Left forelimb (tissue), 1 donor: ENCODE measurements at places on chromosomes 1 and 21.

DNA sequence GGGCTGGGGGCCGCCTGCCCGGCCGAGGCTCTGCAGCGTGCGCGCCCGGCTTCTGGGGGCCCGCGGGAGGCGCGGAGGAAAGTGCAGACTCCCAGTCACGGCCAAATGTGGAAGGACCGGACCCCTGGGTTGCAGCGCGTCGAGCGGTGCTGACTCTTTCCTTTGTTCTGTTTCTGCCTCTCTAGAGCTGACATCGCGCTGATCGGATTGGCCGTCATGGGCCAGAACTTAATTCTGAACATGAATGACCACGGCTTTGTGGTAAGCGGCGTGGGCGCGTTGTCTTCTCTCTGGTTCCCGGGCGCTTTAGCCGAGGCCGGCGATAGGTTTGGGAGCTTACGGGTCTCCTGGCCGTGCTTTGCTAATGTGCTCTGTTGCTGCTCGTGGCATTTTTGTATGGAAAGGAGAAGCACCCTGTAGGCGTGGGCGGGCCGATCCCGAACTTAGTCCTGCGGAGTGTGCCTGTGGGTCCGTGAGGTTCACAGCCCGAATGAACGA lies 629 bp downstream of the PGD start:
- no peak for DNase-seq

- DNase-seq: no peak
These were observed 66.7 kb downstream of the TTLL7 start for GRCh38 chr1:83932281-83932680.

DNA sequence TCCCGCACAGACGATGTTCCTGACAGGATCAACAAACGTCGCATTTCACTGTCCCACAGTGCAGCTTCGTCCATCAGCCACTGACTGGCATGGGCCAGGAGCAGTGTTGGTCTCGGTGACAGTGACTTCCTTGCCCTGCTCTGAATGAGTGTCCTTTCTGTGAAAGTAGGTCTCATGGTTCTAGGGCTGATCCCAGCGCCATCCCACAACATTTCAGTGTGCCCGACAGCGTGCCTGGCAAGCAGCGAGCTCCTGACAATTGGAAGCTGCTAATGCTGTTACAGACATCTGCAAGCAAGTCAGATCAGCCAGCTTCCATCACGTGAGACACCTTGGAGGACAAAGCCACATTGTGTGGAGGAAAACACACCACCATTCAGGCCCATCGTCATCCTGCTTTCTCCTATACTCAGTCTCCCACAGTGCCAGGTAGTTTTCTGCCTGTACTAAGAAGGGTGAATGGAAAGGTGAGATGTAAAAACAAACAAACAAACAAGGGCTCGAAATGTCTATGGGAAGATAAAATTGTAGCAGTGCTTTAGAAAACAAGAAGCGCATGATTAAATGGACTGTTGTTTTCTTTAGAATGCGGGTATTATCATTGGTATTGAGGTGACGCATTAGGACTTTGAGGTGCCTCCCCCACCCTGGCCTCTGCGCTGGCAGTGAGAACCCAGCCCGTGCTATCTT lies 21.9 kb downstream of the ERRFI1 start:
- DNase-seq: no peak

DNA sequence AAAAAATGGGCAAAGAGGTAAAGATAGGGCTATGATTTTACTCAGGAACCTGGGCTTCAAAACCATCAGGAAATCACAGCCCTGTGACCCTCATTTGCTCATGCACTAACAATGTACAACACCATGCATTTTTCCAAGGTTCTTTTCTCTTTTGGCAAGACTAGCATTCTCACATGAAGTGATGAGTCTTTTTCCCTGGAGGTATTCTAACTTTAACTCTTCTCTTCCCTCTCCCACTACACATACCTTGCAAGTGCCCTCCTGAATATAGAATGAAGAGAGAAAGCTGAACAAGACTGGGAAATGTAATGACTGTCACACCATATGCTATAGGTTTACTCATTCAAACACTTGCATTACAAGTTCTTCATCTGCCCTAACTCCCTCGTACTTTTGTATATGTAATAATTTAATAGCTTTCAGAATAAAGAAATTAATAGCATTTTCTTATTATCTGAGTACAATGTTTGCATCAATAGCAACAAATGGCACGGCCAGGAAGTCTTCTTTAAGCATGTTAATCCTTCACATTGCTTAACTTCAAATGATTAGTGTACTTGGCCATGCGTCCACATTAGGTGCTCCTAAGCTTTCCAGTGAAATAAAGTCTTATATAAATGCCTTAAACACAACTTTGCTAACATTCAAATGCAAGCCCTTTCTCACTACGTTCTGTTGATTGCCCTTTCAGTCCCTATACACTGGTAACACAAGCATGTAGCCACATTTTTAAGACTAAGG lies 1.8 kb downstream of the NIBAN1 start:
- DNase-seq: no peak

- DNase-seq: no peak
These were observed 2.2 kb upstream of the SPRR1B start for GRCh38 chr1:153028766-153029165.
